ENCODE measurements at places on chromosomes 7 and 10.

DNA sequence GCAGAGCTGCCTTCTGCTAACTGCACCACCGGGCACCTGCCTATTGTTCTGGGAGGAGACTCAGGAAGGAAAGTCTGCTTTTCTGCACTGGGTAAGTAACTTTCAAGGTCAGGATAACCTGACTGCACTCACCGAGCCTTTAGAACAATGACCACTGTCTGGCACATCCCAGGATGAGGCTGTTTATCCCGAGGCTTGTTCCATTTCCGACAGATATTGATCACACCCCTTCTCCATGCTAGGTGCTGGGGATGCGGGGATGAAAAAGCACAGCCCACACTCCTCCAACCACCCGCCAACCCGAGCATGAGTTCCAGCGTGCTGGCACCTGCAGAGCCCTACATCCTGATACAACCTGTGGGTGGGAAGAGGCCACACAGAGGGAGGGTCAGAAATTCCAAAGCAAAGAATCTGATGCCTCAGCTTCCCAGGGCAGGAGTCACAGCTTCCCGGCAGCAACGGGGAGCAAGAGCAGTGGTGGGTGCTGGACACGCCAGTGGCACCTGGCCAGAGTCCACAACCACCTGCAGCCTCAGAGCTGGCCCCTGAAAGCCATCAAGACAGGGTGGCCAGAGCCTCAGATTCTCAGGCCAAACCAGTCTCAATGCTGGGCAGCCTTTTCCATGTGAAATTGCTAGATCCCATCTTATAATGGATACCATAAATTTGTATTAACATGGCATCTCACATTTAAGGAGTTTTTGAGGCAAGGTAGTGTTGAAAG, 34.9 kb upstream of the CNPY1 start:
- DNase-seq, result no peak

DNA sequence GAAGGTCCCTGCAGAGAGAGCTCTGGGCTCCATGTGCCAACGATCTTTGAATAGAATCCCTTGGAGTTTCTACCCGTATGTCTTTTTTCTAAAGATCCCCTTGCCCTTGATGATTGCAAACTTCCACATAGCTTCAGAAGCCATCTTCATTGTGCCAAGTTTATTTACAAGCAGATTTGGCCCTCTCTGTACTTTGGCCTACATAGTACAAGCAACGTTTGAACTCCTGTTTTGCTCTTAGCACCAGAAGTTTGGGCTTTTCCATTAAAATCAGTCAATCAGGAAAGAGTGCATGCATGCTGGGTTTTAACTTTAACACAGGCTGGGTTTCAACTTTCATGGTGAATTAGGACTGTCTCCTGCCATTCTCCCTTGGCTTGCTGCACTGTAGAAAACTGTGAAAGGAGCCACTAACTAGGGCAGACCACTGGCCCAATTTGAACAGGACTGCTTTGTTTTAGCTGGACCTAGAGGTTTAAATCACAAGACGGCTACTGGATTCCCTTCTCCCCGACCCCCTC, 557.6 kb upstream of the GALNT17 start:
- DNase-seq, result no peak

- no peak for DNase-seq
Observed at GRCh38 chr7:114851406-114852061, 70.4 kb upstream of the MDFIC start.

GRCh38 chr10:110762109-110762848, 109.4 kb upstream of the PDCD4 start:
- no peak for DNase-seq

- DNase-seq, result no peak
Observed at GRCh38 chr10:4270116-4270515, 485.1 kb upstream of the KLF6 start.

DNA sequence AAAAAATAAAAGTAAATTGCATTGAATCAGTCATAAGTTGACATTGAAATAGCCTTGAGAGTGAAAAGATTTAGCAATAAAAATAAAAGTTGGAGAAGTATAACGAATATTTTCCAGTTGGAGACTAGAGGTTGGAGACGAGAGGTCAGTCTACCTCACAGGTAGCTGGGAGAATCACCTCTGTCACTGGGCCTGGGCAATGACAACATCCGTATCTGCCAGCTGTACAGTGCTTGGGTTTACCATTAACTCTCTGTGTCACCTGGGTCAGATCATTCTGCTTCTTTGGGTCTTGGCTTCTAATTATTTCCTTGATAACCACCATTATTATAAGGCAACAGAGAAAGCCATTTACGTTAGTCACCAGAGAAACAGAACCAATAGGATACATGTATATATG, 62.0 kb upstream of the STEAP4 start:
- DNase-seq, result no peak

GRCh38 chr7:50119815-50120637, 27.0 kb upstream of the ZPBP start:
- DNase-seq, result no peak

GRCh38 chr7:130277763-130278643, 11.3 kb downstream of the CPA2 start:
- no peak for DNase-seq

DNA sequence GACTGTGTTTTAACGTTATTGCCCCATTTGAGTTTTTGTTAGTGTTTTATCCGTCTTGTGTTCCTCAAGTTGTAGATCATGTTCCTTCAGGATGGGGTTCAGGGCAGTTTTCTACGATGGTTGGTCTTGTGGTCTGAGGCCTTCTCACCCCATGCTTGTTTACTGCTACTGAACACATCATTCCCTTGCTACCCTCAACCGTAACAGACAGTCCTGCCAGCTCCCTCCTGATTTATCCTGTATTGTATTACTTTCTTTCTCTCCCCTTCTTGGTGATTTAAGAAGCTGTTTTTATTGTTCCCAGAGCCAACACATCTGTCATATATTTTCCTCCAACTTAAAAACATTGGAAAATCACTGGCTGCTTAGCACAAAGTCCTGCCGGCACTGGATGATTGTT, 719.8 kb downstream of the INHBA start:
- DNase-seq, result no peak

DNA sequence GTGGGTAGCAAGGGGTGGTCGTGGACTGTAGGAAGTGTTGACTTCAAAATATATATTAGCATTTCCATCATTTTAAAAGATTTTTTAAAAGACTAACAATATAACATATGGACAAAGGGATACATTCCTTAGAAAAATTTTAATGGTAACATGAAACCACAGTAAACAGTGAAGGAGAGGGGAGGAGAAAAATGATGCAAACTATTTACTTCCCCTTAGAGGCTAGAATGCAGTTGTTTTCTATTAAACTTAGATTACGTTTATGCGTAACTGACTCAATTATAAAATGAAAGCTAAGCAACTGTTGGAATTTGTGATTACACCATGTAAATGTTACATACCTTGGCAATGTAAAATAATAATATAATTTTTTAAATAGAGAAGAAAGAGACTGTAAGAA, 41.3 kb downstream of the CALD1 start:
- no peak for DNase-seq

DNA sequence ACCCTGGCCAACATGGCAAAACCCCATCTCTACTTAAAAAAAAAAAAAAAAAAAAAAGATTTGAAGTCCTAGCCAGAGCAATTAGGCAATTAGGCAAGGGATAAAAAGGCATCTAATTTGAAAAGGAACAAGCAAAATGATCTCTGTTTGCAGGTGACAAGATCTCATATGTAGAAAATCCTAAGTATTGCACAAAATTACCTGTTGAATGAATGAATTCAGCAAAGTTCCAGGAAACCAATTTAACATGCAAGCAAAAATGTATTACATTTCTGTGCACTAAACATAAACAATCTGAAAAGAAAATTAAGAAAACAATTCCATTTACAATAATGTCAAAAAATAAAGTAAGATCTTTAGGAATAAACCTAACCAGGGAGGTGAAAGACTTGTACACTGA, 5.2 kb downstream of the PILRB start:
- no peak for DNase-seq

GRCh38 chr10:27759483-27760272, 14.1 kb upstream of the MKX start:
- no peak for DNase-seq

GRCh38 chr7:30545791-30546555, 41.3 kb upstream of the GGCT start:
- no peak for DNase-seq

DNA sequence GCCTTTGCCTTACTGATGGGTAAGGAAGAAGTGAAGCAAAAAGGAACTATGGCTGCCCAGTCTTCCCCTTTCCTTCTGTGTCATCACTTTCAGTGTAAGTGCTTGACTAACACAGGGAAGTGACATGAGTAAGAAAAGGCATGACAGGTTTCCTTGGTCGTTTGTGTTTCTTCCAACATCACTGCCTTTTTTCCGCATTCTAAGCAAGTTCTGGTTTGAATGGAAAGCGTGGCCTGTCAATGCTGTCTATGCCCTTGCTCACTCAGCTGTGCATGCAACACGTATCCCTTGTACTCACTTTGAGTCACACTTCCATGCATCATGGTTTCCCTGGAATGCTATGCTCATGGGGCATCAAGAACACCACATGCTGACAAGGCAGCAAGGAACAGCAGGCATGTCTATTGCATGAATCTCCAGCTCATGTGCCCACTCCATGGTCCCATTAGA, 111.8 kb downstream of the OAT start:
- no peak for DNase-seq

DNA sequence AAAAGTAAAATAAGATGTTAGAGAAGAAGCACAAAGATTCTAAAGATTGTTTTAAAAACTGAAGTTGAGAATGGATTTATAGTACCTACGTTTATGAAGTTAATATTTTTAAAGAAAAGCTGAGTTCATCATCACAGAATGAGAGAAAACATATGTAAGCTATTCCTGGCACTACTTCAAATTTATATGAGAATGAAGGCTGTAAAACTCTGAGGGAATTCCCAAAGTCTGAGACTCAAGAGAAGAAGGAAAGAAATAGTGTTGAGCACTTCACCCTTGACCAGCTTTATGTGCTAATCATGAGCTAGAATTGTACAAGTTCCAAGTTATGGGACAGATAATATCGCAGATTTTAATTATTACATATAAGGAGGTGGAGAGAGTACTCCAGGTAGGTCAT, 323.7 kb upstream of the GNAI1 start:
- DNase-seq, result no peak

DNA sequence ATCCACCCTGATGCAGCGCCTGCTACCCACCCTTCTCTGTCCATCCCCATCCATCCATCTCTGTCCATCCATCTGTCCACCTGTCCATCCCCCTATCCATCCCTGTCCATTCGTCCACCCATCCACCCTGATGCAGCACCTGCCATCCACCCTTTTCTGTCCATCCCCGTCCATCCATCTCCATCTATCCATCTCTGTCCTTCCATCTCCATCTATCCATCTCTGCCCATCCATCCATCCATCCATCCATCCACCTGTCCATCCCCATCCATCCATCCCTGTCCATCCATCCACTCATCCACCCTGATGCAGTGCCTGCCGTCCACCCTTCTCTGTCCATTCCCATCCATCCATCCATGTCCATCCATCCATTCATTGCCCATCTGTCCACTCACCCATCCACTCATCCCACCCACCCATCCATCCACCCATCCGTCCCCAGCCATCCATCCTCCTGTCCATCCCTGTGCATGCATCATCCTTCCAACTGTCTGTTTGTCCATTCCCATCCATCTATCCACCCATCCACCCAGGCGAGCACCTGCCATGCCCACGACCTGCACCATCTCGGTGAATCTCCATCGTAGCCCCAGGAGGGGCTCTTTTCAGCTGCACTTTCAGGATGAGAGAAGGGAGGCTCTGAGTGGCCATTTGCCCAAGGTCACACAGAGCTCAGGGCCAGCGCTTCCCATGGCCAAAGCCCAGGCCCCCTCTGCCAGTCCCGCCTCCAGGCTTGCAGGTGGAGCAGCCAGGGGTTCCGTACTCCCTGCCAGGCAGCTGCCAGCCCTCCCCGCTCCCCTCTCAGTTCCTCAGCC, 137.4 kb downstream of the LHPP start:
- DNase-seq, result no peak

- DNase-seq, result no peak
Observed at GRCh38 chr10:12667052-12667451, 317.7 kb downstream of the CAMK1D start.

DNA sequence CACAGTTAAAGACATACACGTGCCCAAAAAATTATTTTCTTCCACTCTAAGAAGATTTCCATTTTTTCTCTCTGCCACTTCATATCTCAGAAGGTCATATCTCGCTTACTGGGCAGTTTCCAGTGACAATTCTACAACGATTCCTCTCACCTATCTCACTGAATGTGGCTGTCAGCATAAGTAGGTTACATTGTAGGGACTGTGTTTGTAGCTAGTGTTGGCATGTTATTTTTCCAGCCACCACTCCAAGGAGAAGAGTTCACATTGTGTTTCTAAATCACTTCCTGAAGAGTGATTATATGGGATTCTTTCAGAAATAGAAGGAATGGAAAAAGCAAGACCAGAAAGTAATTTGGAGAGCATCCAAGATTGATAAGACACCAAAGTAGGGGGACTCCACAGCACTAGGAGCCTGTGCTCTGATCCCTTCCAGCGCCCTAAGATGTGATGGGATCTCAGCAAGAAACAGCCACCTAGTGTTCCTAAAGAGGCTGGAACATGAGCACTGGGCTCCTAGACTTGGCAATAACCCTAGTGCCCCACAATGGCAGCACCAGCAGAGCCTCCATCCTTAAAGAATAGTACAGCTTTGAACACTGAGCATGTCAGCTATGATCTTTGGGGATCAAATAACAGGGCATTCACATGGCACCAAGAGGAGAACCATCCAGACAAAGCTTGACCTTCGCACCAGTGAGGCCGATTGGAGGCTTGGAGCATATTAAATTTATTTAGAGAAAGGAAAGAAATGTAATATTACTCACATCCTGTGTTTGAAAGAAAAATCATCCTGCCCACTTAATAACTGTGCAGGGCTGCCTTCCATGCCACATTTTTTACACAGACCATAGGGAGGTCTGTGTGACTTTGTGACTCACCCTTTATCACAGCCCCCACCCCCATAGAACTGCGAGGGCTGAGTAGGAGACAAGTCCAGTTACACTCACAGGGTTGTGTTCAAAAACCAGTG, 51.8 kb downstream of the CAV1 start:
- DNase-seq, result no peak

DNA sequence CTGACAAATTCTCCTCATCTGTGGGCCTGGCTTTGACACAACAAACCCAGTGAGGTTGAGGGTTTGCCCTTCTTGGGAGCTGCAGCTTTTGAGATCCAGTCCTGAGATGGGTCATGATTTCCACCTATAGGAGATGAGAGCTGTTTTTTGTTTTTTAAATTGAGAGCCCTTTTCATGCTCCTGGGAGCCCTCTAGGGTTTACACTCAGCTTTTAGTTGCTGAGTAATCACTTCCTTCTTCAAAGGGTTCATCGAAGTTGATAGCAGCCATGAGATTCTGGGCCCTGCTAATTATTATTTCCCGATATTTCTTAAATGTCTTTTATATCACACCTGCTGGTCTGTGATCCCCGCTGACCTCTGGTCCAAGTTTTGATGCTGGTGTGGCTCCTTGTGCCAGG, 47.3 kb upstream of the VIPR2 start:
- no peak for DNase-seq

GRCh38 chr7:103934508-103934907, 55.0 kb downstream of the RELN start:
- no peak for DNase-seq

DNA sequence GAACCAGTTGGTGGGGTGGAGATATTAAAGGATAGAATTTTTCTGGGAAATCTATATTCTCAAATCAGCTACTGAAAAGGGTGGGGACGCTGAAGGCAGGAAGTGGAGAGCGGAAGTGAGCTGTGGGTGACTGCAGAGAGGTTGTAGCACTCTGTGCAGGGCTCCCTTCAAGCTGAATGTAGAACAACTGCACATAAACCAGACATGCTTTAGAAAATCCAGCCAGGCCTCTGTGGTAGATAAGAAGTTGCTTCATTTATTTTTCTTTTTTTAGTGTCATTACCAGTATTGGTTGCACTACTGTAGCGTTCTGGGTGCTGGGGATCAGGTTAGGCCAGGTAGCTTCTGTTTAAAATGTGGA, 127.8 kb downstream of the CELF2 start:
- no peak for DNase-seq
